ENCODE measurements at places on chromosomes 3 and 15.

DNA sequence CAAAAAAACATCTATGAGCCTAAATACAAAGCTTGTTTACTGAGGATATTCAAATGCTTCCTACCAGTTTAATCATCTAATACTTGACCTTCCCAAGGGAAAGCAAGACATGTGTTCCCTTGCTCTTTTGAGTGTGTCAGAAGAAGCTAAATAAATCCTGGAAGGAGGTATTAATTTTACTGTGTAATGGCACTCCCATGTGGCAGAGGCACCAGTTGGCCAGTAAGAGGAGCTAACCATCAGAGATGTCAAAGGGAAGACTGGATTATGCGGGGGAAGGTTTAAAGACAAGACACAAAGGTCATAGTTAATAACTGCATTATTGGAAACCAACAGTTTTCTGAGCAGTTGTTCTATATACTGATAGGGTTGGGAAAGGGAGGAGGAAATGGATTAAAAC, 125.1 kb downstream of the SUCLG2 start:
- no peak for DNase-seq

DNA sequence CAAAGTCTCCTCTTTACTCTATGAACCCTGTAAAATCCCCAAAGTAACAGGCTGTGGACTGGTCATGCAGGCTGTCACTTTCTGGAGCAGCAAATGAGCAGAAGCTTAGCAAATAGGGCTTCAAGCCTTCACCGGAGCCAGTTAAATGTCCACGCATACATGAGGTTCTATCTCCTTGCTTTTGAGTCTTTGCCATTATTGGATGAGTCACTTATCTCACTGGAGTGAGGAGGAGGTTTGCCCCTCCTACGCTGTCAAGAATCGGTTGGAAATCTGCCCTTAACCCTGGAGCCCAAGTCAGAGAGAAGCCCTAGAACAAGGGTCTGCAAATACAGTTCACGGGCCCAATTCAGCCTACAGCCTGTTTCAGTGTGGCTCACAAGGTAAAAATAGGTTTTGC, 126.1 kb upstream of the CTNNB1 start:
- DNase-seq = no peak

GRCh38 chr3:37310666-37311050, 136.3 kb upstream of the LRRFIP2 start:
- no peak for DNase-seq

DNA sequence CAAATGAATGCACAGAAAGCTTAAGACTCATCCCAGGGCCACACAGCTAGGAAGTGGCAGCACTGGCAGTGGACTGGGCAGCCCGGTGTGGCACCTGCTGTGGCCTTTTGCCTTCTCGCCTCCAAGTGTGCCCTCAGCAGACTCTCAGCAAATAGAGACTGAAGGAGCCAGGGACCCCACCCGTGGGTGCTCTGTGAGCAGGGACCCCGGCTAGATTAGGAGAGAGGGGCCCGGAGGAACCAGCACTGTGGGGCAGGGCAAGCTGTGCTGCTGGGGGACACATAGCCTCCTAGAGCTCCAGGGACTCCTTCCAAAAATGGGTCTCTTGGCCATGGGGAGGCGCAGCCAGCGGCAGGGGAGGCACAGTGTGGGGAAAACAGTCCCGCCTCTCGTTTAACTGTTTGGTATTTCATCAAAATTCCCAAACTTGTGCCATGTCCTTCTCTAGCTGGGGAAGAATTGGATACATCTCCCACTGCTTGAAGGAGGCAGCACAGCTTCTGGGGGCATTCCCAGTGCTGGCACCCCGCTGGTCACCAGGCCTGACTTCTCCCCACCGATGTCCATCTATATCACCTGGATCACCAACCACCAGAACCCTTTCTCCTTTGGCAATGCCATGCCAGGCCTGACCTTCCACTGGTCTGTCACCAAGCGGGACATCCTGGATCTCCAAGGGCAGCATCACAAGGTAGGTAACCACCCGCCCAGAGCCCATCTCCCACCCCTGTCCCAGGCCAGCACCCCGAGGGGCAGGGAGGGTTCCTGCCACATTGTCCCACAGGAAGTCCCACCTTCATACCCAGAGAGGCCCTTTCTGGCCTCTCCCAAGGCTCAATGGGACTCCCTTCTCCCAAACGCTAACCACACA, 12.0 kb upstream of the TXNRD3 start:
- no peak for DNase-seq
